ENCODE measurements at places on chromosomes 3 and 15. TPM values are rescaled to one million over a fixed set of nuclear protein-coding genes. Genes with fewer than 3 reads are reported as not detected.

- peak; percentile 58 for DNase-seq
Measured at GRCh38 chr3:46981932-46982471, 2.5 kb downstream of the NBEAL2 start.

DNA sequence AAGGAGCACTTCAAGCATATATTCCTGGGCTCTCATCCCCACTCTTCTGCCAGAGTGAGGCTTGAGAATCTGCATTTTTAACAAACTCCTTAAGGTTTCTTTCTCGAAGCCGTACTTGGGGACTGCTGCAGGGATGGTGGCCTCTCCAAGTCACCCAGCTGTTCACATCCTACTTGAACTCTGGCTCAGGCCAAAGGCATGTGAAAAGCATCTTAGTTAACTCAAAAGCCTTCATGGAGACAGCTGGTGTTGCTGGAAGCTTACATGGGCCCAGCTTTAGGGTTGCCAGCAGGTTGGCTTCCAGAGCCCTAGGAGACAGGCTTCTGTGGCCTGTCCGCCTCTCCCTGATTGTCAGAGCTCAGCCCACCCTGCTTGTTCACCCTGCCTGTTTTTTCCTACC is 139.2 kb downstream of the THSD4 start:
- DNase-seq: no peak

DNA sequence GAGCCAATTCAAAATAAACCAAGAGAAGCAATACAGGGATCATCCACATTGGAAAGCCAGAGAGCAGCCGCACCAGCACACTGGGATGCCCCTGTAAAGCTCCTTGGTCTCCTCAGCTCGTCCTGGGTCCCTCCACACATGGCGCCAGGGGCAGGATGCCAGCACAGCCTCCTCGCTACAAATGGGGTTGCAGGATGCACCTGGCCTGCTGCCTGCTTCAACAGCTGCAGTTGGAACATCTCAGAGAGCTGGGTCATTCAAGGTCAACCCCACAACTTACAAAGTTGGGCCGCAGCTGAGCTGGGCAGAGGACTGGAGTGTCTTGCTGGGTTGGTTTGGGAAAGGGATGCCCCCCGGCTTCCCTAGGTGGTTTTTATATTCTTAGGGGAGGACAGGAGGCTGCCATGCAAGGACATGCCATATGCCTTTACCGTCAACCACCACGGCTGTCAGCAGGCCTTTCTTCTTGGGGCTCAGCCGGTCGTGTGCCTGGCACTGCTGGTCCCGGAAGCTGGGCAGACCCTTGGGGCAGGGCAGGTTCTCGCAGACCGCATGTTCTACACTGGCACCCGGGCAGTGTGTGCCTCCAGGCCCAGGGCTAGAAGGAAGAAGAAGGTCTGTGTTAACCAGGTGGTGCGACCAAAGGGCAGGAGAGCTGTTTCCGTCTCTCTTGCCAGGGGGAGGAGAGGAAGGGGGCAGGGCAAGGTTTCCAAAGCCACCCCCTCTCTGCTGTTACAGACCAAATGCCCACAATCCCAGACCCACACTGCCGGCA is 225.2 kb downstream of the ADAMTS17 start:
- no peak for DNase-seq

DNA sequence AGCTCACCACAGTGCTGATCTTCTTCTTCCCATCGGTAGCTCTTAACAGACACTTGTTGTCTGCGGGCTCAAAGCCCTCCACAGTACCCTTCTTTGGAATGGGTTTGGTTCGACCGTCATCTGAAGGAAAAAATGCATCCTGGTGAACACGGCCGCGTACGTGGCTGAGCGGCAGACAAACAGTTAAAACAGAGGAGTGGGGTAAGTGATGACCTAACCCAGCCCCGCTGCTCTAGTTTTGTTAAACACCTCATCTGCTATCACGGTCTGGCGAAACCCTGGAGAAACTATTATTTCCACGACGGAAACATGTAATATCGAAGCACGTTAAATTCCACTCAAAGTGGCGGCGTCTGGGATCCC is 725 bp downstream of the SRP14 start:
- no peak for DNase-seq

The ARNT2 gene
- total RNA-seq: 5.9 TPM

The GOLGA8G gene
- not detected for total RNA-seq

The ROBO2 gene
- total RNA-seq: 0.98 TPM

The SRPRB gene
- 17.1 TPM for total RNA-seq

Data from breast epithelium (tissue), 4 donors.